ENCODE measurements at places on chromosomes 6 and 20. TPM values are rescaled to one million over a fixed set of nuclear protein-coding genes. Genes with fewer than 3 reads are reported as not detected.

DNAH8 gene
- total RNA-seq = not detected

DPPA5 gene
- total RNA-seq = not detected

FLRT3 gene
- total RNA-seq = 2.5 TPM

AGER gene
- 5.0 TPM for total RNA-seq

RTEL1 gene
- total RNA-seq = 14.9 TPM

SLC17A9 gene
- total RNA-seq = 2.5 TPM

CCDC28A gene
- 6.4 TPM for total RNA-seq

DNA sequence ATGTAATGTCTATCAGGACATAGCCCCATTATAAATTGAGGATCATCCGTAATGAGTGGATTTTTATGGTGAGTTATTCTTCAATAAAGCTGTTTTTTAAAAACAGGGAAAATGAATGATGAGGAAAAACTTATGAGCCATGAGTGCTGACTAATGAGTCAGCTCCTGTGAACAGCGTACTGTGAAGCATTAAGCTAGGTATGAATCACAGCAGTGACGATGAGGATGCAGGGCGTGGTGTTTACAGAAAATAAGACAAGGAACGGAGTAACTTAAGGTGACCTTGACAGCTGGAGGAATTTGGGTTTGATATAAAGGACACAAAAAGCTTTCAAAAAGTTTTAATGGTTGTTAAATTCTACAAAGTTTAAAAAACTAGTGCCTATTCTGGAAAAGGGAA lies 96.3 kb downstream of the FOXF2 start:
- no peak for DNase-seq
- H3K36me3 ChIP-seq = no peaks in the 10 kb centered on the region
- no peak overlapping the region for H3K4me3 ChIP-seq
- no peaks in the 10 kb centered on the region for H3K4me1 ChIP-seq

DNA sequence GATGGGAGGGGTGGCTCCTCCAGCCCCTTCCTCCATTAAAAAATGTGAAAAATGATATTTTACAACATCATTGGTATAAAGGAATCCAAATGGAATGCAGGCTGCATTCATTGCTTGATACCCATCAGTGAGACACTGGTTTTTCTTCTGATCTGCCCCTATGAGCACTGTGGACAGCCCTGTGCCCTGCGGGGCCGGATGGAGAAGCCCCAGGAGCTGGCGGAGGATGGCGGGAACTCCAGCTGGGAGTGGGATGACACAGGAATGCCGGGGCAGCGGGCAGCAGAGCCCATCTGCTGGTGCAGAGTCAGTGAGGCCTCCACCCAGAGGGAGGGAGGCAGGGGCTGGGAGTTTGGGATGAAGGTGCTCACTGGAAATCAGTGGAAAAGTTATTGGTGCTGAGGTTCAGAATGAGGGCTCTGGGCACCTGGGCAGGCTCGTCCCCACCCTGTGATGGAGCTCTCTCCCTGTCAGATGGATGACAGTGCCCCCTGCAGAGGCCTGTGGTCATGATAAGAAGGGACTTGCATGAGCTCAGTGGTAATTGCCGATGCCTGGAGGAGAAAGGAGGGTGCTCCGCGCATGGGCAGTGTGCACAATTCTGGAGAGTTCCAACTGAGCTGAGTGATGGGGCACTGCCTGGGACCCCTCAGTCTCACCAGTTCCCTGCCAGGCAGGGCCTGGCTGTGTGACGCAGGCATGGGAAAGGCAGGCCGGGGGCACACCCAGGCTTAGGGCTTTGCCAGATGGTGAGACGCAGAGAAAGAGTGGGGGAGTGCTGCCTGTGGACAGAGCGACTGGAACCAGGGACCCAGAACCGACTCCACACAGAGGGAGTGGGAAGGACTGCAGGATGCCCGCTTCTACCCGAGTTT lies 23.2 kb downstream of the CTCFL start:
- no peak overlapping the region for H3K27ac ChIP-seq
- no peak overlapping the region for H3K4me3 ChIP-seq
- no peak for DNase-seq
- no peaks in the 10 kb centered on the region for H3K36me3 ChIP-seq
- H3K27me3 ChIP-seq = no peaks in the 10 kb centered on the region
- H3K4me1 ChIP-seq = peaks cover 17% of the 10 kb centered on the region

- no peak overlapping the region for H3K4me3 ChIP-seq
- no peaks in the 10 kb centered on the region for H3K27me3 ChIP-seq
- peaks cover 14% of the 10 kb centered on the region for H3K4me1 ChIP-seq
- peak; percentile 89 for DNase-seq
These were observed 21.4 kb downstream of the SUN5 start for GRCh38 chr20:32982617-32983458.

GRCh38 chr6:85192596-85192995 lies 257.3 kb upstream of the NT5E start:
- H3K4me1 ChIP-seq = no peaks in the 10 kb centered on the region
- DNase-seq = no peak
- H3K27me3 ChIP-seq = no peaks in the 10 kb centered on the region
- no peaks in the 10 kb centered on the region for H3K36me3 ChIP-seq
- H3K27ac ChIP-seq = no peak overlapping the region

DNA sequence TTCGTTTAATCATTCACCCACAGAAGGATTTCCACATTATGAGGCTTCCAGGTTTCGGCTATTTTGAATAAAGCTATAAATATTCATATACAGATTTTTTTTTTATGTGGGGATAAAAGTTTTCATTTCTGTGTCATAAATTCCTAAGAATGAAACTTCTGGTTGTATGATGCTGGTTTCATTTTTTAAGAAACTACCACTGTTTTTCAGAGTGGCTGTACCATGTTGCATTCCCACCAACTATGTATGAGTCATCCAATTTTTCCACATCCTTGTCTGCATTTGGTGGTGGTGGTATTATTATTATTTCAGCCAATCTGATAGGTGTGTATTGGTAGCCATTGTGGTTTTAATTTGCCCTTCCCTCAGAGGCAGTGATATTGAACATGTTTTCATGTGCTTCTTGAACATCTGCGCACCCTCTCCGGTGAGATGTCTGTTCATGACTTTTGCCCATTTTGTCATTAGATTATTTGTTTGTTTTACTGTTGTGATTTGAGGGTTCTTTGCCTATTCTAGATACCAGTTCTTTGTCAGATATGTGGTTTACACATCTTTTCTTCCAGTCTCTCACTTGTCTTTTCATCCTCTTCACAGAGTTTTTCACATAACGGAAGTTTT lies 75.5 kb downstream of the DOK5 start:
- peak; percentile 25 for DNase-seq
- no peaks in the 10 kb centered on the region for H3K36me3 ChIP-seq
- H3K27me3 ChIP-seq = no peaks in the 10 kb centered on the region
- H3K27ac ChIP-seq = no peak overlapping the region

GRCh38 chr6:130500693-130501092 lies 134.9 kb downstream of the TMEM200A start:
- peak; percentile 13 for DNase-seq
- no peaks in the 10 kb centered on the region for H3K27me3 ChIP-seq
- no peaks in the 10 kb centered on the region for H3K4me1 ChIP-seq
- H3K27ac ChIP-seq = no peak overlapping the region

- no peak for DNase-seq
- peaks cover 11% of the 10 kb centered on the region for H3K4me1 ChIP-seq
- no peaks in the 10 kb centered on the region for H3K36me3 ChIP-seq
- no peaks in the 10 kb centered on the region for H3K27me3 ChIP-seq
- H3K4me3 ChIP-seq = no peak overlapping the region
These were observed 6.9 kb upstream of the CABLES2 start for GRCh38 chr20:62413896-62414481.

DNA sequence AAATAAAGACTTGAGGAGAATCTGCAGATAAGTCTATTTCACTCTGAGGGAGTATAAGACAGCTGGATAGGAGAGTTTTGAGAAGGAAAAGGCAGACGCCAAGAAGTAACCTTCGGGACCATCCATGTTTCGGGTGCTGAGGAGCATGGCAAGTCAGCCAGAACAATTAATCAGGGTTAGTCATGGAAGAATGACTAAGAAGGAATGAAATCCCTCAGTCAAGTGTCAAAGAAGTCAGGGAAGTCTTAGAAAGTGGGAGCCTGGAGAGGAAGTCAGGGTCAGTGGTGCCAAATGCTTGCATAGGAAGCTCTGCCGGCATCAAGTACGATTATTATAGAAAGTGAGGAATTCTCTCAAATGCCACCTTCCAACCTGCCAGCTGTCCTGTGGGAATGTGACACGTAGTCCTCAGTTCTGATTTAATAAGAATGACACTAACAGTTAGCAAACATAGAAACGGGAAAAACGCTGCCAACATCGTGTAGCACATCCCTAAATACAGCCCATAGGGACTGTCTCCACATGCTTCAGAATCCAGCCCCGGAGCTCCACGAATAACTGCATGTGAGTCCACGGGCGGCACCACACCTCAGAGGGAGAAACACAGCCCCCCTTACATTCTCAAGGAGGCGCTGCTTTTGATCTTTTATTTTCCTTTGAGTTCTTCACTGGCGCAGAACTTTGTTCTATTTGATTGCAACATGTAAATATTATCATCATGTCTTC lies 602.7 kb downstream of the PRKN start:
- H3K27me3 ChIP-seq = no peaks in the 10 kb centered on the region
- no peak overlapping the region for H3K27ac ChIP-seq
- no peaks in the 10 kb centered on the region for H3K36me3 ChIP-seq
- no peak overlapping the region for H3K4me3 ChIP-seq

DNA sequence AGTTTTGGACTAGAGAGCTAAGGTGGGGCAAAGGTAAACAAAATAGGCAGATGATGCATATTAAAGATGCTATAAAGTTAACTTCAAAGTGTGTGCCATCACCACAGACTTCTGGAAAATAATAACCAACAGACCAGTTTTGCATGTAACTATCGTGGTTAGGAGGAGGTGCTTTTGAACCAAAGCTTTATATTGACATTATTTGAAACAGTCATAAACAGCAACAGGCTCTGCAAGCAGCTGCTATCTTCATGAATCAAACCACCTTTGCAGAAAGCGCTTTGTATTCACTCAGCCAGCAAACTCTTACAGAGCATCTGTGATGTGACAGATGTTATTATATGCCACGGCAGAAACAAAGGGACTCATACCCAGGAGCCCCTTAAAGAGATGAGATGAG lies 81.9 kb downstream of the CRYBG1 start:
- no peak for DNase-seq
- H3K27me3 ChIP-seq = peaks cover 38% of the 10 kb centered on the region
- H3K4me3 ChIP-seq = no peak overlapping the region
- H3K4me1 ChIP-seq = no peaks in the 10 kb centered on the region
- H3K36me3 ChIP-seq = no peaks in the 10 kb centered on the region
- no peak overlapping the region for H3K27ac ChIP-seq

DNA sequence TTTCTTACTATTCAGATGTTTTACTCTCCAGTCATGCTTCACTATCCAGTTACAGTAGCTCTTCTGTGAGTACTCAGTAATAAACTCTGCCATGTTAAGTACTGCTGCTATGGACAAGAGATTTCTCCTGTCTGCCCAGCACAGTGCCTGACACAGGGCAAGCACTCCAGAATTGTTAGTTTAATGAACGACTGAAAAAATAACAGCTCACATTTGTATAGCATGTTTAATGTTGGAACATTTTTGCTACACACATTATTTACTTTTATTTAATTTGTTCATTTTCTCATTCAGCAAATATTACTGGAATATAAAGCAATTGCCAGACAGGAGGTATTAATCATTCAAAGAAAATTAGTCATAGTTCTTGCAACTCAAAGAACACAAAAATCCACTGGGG lies 142.6 kb upstream of the HMGN3 start:
- no peak for DNase-seq
- peaks cover 4% of the 10 kb centered on the region for H3K4me1 ChIP-seq
- H3K27ac ChIP-seq = no peak overlapping the region
- H3K4me3 ChIP-seq = no peak overlapping the region
- no peaks in the 10 kb centered on the region for H3K36me3 ChIP-seq
- no peaks in the 10 kb centered on the region for H3K27me3 ChIP-seq

DNA sequence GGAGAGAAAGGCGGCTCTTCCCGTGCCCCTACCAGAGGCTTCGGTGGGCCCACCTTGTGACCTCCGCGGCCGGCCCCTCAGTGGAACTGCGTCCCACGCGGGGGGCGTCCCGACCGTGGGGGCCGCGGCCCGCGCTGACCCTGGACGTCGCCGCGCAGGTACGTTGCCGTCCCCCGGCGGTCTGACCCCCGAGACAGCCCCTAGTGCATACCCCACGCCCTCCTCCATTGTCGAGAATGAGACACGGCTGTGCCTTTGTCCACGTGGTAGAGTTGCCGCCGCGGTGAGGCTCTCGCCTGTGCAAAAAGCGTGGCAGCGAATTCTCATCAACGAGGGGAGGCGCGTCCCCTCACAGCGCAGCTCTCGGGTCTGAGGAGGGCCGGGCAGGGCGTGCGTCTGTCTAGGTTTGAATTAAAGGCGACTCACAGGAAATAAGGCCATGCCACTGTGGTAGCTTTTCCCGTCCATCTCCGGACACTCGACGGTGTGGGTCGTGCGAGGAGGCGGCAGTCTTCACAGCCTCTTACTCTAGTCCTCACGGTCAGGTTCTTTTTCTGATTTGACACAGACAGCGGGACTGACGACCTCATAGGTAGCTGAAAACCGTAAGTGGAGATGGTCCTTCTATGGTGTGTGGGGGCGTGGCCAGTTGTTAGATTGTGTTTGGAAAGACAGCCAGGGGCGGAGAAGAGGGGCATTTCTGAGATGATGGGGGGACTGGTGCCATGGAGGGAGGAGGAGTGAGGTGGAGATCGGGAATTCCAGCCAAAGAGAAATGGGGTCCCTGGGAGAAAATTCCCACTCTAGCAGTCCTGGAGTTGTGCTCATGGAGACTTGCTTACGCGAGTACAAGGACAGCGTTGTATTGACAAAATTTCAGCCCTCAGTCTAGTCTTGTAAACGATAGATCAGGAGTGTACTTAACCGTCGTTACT lies 580 bp downstream of the NXT1 start:
- peak; percentile 38 for DNase-seq
- peaks cover 8% of the 10 kb centered on the region for H3K4me1 ChIP-seq
- H3K27ac ChIP-seq = peak overlapping the region; percentile 84
- H3K4me3 ChIP-seq = peak overlapping the region; percentile 69

- H3K36me3 ChIP-seq = no peaks in the 10 kb centered on the region
- DNase-seq = no peak
- H3K27me3 ChIP-seq = no peaks in the 10 kb centered on the region
These were observed 311.1 kb downstream of the MMUT start for GRCh38 chr6:49151957-49152356.

- no peak overlapping the region for H3K27ac ChIP-seq
- no peak overlapping the region for H3K4me3 ChIP-seq
- no peak for DNase-seq
These were observed 71.2 kb downstream of the FYN start for GRCh38 chr6:111802015-111802414.

- no peaks in the 10 kb centered on the region for H3K27me3 ChIP-seq
- H3K27ac ChIP-seq = no peak overlapping the region
- no peak for DNase-seq
- no peaks in the 10 kb centered on the region for H3K36me3 ChIP-seq
- H3K4me3 ChIP-seq = no peak overlapping the region
These were observed 161.6 kb downstream of the SMOC2 start for GRCh38 chr6:168602576-168602975.

DNA sequence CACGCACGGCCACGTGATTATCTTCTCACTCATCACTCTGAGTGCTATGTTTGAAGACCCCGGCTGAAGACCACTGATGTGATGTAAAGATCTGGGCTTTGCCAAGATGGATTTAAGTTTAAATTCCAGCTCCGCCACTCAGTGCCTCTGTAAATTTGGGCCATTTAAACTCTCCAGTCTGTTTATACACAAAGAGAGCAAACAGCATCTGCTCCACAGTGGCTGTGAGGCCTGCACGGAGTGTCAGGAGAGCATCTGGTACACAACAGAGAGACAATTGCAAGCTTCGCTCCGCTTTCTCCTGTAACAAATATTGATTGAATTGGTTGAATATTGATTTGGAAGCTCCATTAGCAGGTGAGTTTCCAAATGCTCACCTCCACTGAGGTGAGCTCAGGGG lies 80.5 kb upstream of the FRMD1 start:
- peaks cover 9% of the 10 kb centered on the region for H3K4me1 ChIP-seq
- no peak for DNase-seq
- no peak overlapping the region for H3K27ac ChIP-seq
